ENCODE measurements at places on chromosomes 2 and 18. TPM values are rescaled to one million over a fixed set of nuclear protein-coding genes. Genes with fewer than 3 reads are reported as not detected.

Gene CYTIP
- total RNA-seq: not detected

Gene FAM228A
- total RNA-seq: 1.1 TPM

Gene AQP4
- total RNA-seq: not detected

Gene TUBB8B
- total RNA-seq: not detected

Gene STPG4
- not detected for total RNA-seq

Data from cardiac atrium fibroblast (primary cell).